ENCODE measurements at places on chromosomes 5 and 9.
A peak's percentile ranks its signal among the peaks of the same experiment; 100 is the strongest.

- no peak for DNase-seq
Observed at GRCh38 chr9:134014946-134015345, 10.3 kb upstream of the BRD3OS start.

DNA sequence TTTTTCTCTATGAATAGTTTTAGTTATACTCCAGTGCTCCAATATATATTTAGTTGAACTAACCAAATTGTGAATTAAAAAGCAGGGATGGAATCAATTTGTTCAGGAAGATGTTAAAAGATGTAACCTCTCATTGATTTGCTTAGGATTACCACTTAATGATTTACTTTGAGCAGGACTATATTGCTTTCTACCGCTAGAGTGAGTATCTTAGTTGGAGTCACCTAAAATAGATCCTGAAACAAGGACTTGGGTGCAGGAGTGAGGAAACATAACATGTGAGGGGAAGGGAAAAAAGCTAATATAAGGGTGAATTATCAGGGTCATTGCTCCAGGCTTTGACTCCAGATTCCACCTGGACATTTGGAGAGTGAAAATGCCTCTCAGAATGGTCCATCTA, 2277.4 kb upstream of the C9orf72 start:
- DNase-seq, result no peak

- no peak for DNase-seq
Observed at GRCh38 chr9:14533867-14534640, 159.2 kb downstream of the ZDHHC21 start.

- DNase-seq, result peak; percentile 63
Observed at GRCh38 chr9:82961504-82962125, 101.3 kb downstream of the RASEF start.

GRCh38 chr5:53080271-53080670, 29.3 kb downstream of the MOCS2 start:
- no peak for DNase-seq

DNA sequence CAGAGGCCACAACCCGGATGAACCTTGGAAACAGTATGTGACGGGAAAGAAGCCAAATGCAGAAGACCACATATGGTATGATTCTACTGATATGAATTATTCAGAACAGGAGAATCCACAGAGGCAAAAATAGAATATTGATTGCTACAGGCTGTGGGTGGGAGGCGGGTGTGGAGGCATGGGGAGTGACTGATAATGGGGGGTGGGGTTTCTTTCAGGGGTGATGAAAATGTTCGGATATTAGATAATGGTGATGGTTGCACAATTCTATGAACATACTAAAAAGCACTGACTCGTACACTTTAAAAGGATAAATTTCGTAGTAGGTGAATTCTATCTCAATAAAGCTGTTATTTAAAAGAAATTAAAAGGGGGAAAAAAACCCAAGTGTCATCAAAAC, 10.7 kb downstream of the IL4 start:
- no peak for DNase-seq

GRCh38 chr5:35468811-35469210, 148.9 kb upstream of the SPEF2 start:
- DNase-seq, result no peak

- DNase-seq, result no peak
Observed at GRCh38 chr9:35448496-35448895, 41.4 kb upstream of the RUSC2 start.
